ENCODE measurements at places on chromosomes 1 and 21.

GRCh38 chr1:65255035-65255655 is 54.2 kb upstream of the DNAJC6 start:
- peak; percentile 42 for DNase-seq

DNA sequence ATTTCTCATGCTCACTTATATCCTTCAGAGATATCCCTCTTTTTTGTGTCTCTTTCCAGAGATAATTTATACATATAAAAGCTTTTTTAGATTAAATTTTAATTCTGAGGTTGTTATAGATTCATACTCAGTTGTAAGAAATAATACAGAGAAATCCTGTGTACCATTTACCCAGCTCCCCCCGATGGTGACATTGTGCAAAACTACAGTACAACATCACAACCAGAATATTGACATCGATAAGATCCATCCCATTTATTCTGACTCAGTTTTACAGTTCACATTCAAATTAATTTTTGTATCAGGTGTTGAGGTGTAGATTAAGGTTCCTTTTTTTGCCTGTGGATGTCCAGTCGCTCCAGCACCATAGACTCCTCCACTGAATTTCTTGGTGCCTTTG is 14.3 kb downstream of the DMRTB1 start:
- no peak for DNase-seq

DNA sequence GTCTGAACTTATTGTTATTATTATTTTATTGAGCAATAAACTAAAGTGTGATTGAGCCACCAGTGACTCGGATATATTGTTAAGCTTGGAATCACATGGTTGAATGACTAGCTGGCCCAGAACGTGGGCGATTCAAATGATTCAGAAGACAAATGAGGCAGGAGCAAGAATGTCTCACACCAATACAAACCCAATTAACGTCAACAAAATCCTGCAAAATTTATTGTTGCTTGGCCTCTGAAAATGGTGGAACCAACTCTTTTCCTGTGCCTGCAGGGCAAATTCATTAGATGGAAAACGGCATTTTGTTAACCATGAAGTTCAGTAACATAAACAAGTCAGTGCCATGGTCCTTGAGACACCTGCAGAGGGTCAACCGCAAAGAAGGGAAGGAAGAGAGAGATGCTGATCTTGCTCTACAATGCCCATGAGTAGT is 482.0 kb downstream of the SETD4 start:
- no peak for DNase-seq

- DNase-seq, result no peak
These were observed 67.4 kb downstream of the DDAH1 start for GRCh38 chr1:85397490-85398032.

GRCh38 chr21:35738347-35738961 is 321.9 kb downstream of the SETD4 start:
- no peak for DNase-seq

DNA sequence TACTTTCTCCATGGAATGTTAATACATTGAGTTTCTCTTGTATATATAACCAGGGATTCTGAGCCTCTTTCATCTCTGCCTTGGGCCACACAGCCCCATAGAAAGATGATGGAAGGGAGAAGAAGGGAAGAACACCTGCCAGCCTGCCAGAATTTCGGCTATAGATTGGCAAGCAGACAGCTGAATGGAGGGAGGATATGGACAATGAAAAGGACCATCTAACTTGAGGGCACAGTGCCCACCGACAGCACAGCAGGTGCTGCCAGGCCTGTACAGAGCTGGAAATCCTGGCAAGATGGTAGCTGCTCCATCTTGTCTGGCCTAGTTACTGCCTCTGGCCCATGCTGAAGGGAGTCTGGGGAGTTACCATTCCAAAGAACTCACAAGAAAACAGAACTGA is 244.3 kb downstream of the FGGY start:
- no peak for DNase-seq

DNA sequence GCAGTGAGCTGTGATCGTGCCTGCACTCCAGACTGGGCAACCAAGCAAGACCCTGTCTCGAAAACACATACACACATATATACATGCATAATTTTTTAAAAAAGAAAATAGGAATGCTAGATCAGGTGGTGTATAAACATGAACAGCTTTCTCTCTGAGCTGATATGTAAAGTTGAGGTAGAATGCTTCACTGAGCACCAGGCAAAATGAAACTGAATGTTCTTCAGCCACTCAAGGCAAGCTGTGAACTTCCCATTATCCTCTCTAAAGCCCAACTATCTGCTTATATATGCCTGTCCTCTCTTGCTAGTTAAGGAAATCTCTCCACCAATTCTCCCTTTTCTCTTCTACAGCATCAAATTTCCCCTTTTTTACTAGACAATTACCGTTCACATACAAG is 93.0 kb downstream of the NUF2 start:
- DNase-seq, result no peak

DNA sequence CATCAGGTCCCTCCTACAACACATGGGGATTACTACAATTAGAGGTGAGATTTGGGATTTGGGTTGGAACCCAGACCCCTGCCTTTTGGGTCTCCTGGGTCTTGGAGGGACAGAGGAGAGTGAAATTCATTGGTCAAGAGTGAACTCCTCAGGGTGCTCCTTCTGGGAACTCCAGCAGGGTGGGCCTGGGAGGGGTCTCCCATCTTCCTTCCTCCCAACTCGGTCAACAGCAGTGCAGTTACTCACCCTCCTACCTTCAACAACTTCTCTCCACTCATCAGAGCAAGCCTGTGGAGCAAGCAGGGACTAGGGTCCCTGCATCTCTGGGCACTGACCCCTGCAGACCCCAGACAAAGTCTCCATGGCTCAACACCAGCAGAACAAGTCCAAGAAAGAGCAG is 89.3 kb upstream of the TMPRSS2 start:
- DNase-seq, result no peak

All from SK-N-DZ (cell line).